ENCODE measurements at places on chromosomes 7 and 10.

GRCh38 chr10:83625831-83626360, 513.4 kb upstream of the GHITM start:
- no peak for DNase-seq

DNA sequence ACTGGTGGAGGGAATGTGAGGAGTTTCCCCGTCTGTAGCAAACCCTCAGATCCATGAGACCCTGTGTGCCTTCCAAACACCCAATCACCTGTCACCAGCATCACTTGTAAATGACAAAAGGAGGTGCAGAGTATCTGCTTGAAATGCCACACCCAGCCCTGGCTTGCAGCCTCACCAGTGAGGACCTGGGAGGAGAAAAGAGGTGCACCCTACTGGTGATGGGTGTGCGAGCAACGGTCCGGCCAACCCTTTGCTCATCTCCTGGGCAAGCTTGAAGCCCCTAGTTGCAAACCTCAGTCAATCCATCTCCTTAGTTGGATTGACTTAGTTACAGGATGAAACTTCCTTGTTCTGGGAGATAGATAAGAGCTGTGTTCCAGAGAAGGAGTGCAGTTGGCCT, 62.4 kb upstream of the WAPL start:
- no peak for DNase-seq

- DNase-seq, result no peak
Observed at GRCh38 chr7:7264306-7265040, 82.1 kb downstream of the C1GALT1 start.

- no peak for DNase-seq
Observed at GRCh38 chr10:27388761-27389399, 115.2 kb upstream of the RAB18 start.

DNA sequence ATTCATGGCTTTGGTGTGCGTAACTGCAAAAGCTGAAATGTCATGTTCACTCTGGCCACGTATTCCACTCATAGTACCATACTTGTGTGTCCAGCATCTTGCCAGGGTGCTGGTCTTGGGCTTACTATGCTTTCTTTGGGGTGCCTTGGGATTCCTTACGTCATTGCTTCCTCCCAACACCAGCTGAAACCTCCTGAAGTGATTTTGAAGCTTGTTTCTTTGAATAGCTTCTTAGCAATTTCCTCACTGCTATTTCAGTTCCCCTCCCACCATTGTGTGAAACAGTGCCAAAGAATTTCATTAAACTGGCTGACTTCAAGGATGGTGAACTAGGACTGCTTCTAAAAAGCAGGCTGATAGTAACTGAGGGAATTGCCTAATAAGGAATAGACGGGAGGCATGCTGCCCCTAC, 36.9 kb downstream of the ENTPD1 start:
- peak; percentile 88 for DNase-seq

DNA sequence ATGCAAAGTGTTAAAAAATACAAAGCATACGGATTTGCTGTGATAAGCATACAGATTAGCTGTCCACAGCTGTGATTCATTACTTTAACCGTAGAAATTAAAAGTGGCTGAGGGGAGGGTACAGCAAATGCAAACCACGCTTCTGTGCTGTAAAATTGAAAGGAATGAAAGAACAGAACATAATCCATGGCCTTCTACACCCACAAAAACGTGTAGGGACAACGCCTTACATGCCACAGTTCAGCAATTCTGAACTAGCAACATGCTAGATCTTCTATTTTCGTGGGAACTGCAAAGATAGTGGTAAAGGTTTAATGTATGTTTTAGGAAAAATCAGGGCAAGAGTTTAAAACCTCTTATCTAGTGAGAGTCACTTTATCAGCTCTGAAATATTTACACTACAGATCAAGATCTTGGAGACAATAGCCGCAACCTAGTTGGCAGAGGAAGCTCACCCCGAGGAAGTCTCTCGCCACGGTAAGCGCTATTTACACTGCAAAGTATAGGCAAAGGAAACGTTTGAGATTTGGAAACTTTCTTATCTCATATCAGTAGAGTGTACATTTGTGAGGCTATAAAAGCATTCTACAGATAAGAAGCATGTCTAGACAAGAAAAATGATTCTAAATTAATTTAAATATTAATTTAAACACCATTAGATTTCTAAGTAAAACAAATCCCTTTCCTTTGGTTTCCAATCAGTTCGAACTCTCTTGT, 193.6 kb downstream of the MLLT10 start:
- no peak for DNase-seq

DNA sequence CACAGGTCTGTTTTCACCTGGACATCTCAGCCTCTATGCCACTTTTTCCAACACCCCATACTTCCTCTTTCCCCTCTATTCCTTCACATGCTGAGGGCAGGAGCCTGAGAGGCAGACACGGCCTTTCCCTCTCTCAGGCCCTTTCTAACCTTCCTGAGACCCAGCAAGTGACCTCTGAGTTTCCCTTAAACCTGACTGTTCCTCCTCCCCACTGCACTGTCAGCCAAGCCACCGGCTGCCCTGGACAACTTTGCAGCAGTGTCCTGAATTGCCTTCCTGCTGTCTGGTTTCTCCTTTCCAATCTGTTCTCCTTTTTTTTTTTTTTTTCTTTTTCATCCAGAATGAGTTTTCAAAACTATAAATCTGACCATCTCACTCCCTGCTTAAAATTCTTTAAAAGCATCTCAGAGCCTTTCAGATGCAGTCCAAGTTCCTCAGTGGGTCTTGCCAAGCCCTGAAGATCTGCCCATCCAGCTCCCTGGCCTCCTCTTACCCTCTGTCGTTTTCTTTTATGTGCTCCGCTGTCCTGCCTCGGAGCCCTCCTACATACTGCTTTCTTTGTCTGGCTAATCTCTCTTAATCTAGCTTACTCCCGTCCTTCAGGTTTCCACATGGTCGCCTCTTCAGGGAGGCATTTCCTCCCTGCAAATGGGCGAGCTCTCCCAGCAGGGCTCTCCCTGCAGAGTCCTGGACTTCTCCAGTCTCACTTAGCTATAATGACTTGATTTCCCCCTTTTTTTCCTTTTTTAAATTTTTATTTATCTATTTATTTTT, 30.5 kb downstream of the SLC13A4 start:
- no peak for DNase-seq

DNA sequence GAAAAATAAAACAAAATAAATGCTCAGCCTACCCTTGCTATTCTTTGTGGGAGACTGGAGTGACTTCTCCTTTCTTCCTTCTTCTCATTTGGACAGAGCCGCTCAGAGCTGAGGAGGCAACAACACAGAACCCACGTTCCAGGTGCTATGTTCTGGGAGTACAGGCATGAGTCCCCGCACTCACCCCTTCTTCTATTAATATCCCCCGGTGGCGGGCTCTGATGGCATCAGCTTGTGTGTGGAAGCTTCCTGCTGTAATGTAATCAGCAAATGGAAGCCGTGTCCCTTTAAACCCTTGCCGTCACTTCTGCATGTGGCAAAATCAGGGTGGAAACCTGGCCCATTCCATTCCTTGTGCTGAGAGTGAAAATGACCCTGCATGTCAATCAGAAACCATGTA, 116.9 kb upstream of the ADARB2 start:
- DNase-seq, result no peak

- DNase-seq, result no peak
Observed at GRCh38 chr10:121678631-121679174, 80.5 kb upstream of the FGFR2 start.

GRCh38 chr10:78436706-78437406, 403.2 kb downstream of the RPS24 start:
- DNase-seq, result peak; percentile 11

Data from lung microvascular endothelial cell (primary cell).